ENCODE measurements at places on chromosomes 5 and 9.

DNA sequence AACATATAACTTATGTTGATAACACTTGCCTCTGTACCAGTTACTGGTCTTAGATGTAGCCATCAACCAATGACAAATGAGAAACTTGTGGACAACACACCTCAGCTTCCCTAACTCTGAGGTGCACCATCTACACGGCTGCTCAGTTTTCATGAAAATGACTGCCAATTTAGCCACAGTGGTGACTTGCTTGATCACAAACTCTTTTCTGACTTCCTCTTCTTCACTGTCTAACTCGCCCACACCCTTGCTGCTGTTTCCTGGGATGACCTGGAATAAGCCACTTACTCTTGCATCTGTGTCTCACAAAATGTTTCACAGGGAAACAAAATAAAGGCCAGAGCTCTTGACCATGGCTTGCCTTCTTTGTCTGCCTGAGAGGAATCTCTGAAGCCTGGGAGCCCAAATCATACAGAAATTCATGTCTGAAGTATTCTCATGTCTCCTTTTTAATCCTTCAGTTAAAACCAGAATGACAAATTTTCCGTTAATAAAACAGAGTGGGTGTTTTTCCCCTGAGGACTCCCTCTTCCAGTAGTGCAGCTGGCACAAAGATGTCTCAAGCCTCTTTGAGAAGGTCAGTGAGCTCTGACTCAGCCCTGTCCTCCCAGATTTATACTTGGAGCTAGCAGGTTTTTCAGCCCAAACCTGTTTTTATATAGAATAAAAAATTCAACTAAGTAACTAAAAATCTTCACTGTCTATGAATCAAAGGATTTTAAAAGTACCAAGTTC is 126.5 kb upstream of the PAM start:
- no peak for DNase-seq

- no peak for DNase-seq
These were observed 12.4 kb downstream of the NFIL3 start for GRCh38 chr9:91411096-91411771.

DNA sequence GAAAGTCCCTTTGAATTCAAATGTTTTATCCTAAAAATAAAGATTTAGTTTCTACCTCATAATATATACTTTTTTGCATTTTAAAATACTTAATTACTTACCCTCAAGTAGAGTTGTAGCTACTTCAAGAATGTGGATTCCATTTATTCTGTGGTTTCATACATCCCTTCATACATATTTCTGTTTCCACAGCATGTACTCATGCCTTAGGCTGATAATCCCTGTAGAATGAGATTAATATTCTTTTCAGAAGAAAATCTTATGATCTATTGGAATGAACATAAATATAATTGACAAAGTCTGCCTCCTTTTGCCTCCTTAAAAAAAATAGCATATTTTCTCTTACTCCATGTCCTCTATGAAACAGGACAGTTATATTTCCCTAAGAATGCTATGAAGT is 465.7 kb downstream of the DTWD2 start:
- DNase-seq: no peak

DNA sequence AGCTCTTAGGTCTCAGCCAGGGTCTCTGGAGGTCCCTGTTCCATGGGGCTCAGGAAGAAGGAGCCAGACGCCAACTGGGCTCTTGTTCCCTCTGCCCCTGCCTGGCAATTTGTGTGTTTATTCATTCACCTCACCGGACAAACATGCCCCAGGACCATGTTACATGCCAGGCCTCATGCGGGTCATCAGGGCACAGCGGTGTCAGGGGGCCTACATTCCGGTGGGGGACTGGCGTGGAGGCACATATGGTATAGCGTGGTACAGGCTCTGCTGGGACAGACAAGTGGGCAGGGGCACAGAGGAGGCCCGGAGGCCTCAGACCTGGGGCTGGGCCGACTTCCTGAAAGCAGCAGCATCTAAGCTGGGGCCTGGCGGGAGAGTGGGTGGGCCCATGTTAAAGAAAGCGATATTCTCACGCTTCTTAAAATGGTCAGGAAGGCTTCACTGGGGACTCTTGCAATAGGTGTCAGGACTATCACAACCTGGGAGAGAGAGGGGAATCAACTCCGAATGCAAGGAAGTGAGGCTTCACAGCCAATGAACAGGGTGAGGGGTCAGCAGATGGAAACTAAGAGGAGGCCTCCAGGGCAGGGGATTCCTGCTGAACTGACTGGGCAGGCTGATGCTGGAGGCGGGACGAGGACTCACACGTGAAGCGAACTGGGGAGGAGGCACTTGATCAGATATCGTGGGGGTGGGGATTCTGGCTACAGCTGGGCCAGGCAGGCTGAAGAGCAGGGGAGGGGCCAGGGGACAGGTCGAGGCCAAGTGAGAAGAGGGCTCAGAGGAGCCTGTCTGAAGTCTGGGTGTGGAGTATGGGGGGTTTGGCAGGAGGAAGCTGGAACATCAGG is 41.9 kb downstream of the NCS1 start:
- DNase-seq: no peak

DNA sequence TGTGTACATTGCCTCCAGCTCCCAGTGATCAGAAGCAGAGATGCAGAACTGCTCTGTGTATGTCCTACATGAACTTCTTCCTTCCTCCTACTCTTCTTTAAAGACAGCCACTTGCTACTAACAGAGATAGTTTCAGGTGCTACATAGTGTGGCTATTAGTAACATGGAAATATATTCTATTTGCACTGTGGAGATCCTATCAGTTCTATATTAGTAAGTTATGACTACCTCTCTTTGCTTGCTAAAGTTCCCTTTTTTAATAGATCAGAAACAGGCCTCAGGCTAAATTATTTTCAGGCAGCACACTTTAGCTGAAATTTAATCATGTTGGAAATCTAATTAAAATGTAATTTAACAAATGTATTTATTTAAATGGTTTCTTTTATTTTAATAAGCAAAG is 64.4 kb upstream of the TNFSF8 start:
- no peak for DNase-seq

DNA sequence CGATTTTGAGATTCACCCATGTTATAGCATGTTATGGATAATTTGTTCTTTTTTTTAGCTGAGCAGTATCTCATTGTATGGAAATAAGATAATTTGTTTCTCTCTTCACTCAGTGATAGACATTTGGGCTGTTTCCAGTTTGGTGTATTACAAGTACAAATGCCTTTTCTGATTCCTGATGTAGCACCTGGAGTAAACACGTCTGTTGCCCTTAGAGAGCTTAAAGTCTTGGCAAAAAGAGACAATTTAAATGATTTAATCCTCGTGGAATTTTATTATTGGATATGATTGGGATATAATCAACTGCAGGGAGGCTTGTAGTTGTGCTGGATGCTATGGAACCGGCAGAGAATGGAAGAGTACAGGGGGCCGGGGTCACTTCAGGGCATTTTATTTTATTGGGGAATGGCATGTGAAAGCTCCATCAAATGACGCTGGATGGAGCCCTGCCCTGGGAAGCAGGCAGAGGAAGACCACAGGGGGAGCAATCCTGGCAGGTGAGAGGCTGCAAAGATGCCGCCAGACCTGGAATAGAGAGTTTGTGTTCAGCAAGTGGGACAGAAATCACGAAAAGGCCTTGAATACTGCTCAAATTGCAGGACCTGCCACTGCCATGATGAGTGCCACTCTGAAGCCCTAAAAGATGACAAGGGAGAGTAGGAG is 31.0 kb upstream of the TGFBI start:
- no peak for DNase-seq

DNA sequence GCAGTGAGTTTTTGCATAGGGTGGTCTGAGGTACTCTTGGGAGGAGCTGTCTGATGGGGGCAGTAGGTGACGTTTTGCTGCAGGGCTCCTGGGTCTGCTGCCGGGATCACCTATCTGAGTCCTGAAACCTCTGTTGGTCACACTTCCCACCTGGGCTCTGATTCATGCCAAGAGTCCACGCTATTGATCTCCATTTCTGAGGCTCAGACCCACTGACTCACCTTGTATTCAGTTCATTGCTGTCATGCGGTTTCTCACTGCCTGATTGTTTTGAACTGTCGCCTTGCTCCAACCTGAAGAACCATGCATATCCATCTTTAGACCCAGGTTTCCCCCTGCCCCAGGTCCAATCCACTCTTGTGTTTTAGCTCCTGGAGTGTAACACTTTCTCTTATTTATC is 101.3 kb downstream of the NPR3 start:
- DNase-seq: no peak

DNA sequence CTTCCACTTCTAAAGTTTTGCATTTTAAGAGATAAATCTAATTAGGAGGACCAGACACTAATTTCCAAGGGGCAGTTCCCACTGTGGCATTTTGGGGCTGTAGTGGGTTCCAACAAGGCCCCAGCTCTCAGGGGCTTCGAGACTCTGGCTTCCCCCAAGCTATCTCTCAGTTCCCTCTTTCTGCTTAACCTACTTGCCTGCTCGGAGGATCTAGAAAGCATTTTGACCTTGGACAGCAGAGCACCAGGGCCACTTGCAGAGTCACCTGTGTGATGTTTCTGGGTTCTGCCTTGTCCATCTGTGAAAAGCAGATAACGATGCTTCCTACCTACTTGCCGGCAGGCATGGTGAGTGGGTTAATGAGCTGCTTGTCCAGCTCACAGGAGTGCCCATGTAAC is 175.4 kb downstream of the MED10 start:
- DNase-seq: no peak

DNA sequence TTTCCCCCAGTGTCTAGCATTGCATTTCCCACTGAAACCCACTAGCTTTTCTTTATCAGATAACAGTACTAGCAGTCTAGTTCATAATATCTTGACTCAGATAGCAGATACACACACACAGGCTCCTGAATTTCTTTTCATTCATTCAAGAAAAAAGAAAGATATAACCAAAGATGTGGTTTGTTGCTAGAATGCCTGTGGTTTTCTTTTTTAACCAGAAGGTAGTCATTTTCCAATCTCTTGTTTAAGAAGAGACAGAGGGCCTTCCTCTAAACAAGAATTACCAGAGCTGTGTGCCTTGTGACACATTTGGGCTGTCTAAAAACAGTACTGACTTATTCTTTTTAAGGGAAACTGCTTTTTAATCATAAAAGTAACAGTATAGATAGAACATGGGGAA is 167.3 kb downstream of the PJA2 start:
- DNase-seq: no peak

DNA sequence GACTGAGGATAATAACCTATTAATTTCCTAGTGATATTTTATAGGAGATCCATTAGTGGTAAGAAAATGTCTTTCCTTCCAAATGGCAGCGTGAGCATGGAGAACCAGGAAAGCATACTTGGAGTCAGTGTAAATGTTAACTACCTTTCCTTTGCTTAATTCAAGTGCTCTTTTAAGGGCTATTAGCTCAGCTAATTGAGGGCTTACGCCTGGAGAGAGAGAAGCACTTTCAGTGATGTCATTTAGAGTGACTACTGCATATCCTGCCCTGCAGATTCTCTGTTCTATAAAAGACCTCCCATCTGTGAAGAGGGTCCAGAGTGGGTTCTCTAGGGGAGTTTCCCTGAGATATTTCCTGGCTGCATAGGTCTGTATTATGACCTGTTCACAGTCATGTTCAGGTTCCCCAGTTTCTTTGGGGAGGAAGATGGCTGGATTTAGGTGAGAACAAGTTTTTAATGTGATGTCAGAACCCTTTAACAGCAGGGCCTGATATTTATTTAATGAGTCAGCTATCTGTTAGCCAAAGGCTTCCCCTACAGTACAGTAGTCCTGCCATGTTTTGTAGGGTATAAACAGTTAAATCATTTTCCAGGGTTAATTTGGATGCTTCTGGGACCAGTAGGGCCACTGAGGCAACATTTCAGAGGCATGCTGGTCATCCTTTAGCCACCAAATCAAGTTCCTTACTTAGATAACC is 89.6 kb downstream of the TRIM36 start:
- no peak for DNase-seq

DNA sequence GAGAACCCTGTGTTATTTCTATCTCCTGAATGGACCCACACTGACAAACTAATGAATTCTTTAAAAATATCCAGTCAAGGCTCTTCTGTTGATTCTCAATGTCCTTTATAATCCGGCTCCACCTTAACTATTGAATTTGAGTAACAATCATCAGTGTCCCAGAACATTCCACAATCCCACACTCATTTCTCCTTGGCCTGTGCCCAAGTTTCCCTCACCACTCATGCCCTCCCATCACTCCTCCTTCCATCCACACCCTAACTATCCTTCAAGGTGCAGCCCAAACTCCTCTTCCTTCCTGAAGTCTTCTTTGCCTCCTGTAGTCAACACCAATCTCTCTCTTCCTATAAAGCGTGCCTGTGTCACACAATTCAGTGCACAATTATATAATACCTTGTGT is 106.1 kb downstream of the NUDT12 start:
- no peak for DNase-seq

GRCh38 chr9:8484597-8485191 is 685.1 kb upstream of the DMAC1 start:
- no peak for DNase-seq

DNA sequence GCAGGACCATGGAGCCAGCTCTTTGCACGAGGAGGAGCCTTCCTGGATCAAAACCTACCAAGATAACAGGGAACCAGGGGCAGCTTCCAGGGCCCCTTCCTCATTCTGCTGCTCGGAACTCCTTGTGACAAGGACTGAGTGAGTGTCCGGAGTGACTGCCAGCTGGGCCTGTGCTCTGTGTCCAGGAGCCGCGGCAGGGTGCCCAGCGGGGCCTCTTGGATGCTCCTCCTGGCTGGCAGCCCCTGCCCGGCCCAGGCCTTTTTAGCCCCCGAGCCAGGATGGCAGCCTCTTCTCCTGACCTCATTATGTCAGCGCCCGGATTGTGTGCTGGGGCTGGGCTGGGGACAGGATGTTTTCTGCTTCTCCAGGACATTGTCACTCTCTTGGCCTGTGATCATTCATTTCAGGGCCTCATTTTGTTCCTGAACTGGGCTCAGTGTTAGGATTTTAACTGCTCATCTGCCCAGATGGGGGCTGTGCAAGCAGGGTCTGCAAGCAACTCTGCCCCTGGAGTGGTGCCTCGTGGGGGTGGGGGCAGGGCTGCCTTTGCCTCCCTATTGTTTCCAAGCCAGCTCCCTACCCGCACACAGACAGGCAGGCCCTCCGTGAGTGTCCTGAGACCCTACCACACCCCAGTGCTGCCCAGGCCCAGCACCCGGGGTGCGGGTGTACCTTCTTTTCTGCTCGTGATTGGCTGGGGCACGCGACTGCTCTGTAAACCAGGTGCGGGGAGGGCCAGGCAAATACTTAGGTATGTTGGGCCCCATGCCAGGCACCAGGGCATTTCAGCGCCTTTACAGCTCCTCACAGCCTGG is 161.6 kb downstream of the COL23A1 start:
- DNase-seq: no peak

DNA sequence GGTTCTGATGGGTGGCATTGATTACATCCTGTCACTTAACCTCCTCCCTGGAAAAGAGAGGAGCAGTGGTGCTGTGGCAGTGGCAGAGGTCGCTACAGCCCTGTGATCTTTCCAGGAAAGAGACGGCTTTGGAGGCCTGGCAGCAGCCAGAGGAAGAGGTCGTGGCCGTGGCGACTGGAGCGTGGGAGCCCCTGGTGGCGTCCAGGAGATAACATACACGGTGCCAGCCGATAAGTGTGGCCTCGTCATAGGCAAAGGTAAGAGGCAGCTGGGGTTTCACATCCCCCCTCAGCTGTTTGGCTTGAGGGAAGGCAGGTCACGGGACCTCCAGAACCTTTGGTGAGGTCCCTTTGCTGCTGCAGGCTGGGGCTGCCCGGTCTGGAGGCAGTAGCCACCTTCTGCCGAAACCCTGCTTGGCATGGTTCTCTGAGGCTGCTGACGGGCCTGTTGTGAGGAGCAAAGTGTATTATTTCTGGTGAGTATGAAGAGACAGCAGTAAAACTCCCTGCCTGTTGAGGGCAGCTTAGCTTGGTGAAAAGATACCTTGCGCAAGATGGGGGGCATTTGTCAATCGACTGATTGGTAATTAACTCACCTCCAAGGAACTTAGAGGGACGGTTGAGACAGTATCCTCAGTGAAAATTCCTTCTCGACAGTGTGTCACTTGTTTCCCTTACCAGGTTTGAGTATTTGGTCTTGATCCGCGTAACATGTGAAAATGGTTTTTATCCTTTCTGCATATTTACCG is 38.0 kb upstream of the PRDM12 start:
- no peak for DNase-seq

All from activated naive CD4-positive, alpha-beta T cell treated with Interleukin-2 at 50 U/mL for 16 hours (primary cell).